T47D (cell line): ENCODE measurements at places on chromosomes 5 and 9.
A peak's percentile ranks its signal among the peaks of the same experiment; 100 is the strongest.

DNA sequence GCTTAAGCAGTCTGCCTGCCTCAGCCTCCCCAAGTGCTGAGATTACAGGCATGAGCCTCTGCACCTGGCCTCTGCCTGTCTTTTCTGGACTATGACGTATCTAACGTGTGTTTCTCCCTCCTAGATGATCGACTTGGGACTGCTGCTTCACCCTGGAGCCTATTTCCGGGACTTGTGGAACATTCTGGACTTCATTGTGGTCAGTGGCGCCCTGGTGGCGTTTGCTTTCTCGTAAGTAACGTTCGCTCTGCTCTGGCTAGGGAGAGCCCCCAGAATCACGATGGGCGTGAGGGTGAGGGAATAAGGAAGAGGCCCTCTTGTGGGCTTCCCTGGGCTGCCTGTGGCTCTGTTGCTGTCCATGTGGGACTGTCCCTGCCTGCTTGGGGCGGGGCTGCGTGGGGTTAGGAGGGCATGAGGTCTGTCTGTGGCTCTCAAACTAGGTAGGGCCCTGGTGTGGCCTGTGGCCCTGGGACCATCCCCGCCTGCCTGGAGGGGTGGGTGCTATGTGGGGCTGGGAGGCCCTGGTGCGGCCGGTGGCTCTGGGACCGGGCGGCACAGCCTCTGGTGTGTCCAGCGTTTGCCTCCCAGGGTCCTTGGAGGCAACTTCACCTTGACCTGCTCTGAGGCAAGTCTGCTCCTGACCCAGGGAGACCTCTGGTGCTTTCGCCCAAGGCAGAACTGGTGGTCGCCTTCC is 171.7 kb downstream of the CACNA1B start:
- DNase-seq, result no peak

DNA sequence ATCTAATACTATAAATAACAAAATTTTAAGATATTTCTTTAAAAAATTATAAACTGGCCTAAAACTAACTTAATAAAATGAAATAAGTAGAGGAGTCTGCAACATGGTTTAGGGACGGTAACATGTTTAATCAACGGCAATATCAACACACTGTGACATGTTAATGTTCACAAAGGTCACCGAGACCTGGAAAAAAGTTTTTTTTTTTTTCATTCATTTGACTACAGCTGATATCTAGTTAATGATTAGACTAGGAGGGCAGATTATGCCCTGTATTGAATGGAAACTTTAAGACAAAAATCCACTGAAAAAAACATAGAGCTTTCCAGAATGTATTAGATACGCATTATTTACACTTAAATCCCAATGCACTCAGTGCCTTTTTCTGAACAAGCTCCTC is 67.0 kb upstream of the CDK5RAP2 start:
- no peak for DNase-seq

DNA sequence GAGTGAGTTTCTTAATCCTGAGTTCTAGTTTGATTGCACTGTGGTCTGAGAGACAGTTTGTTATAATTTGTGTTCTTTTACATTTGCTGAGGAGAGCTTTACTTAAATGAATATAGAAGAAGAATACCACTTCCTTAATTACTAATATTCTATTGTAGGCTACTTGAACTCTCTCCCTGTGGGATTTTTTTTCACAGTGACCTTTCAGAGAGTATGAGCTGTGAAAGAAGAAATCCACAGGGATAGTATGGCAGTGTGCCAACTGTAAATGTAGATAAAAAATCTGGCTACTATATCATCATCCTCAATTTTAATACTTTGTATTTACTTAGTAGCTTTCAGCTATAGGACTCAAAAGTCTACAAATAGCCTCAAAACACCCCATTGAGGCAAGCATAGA is 67.3 kb downstream of the COMMD10 start:
- no peak for DNase-seq

DNA sequence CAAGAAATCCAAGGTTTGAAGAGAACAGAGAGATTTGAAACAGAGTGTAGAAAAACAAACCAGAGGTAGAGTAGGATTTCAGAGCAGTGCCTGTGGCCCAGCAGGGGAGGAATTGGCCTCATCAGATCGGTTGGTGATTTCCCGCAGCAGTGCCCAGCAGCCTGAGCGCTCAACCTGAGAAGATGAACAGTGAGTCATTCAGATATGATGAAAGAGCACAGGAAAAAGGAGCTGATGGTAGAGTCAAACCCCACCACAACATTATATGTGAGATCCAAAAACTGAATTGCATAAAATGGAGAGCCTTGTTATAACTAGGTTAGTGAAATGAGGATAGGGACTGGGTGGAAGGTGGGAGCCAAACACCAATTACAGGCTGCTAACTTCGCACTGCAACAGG is 248.9 kb downstream of the PIK3R1 start:
- no peak for DNase-seq

GRCh38 chr9:134918646-134919045 is 934 bp upstream of the FCN1 start:
- DNase-seq, result no peak

- no peak for DNase-seq
These were observed 114.7 kb downstream of the KIAA0825 start for GRCh38 chr5:94503677-94504076.

DNA sequence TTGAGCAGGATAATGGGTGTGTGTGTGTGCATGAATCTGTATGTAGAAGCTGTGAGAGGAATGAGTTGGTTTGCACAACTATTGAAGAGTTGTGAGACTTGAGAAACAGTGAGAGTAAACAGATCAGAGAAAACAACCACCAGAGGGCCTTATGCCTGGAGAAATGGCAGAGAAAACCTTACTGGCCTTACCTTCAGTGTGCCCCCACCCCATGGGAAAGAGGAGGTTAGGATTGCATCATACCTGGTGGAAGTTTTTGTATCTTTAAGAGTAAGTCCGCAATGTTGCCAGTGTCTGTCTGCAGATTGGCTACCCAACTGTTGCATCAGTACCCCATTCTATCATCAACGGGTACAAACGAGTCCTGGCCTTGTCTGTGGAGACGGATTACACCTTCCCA is 1909.4 kb upstream of the WWC1 start:
- peak; percentile 58 for DNase-seq
